ENCODE measurements at places on chromosomes 3 and 15.

DNA sequence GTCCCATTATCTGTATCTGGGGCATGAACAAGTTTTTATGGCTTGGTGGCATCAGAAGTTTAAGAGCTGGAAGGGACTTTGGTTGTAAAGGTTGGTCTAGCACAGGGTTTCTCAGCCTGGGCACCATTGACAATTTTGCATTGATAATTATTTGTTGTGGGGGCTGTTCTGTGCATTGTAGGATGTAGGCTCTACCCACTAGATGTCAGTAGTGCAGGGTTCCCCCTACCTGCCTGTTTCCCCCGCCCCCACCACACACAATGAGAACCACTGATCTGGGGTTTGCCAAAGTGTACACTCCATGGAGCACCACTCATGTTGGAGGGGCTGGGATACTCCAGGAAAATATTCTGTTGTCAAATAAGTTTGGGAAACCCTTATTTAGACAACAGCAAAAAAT, 42.7 kb downstream of the PLCL2 start:
- no peak for DNase-seq

DNA sequence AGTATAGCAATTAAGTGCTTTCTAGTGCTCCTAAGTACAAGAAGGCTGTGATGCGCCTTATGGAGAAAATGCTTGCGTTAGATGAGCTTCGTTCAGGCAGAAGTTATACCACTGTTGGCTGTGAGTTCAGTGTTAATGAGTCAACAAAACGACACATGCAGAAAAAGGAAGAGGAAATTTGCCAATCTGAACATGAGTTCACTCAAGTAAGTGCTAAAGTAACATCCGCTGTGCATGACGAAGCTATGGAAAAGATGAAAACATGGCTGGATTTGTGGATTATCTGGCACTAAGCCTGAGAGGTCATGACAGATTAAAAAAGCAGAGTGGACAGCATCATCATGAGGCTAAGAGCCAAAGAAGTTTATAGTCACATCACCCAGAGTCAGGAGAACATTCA, 36.9 kb downstream of the SH3BP5 start:
- DNase-seq = no peak

DNA sequence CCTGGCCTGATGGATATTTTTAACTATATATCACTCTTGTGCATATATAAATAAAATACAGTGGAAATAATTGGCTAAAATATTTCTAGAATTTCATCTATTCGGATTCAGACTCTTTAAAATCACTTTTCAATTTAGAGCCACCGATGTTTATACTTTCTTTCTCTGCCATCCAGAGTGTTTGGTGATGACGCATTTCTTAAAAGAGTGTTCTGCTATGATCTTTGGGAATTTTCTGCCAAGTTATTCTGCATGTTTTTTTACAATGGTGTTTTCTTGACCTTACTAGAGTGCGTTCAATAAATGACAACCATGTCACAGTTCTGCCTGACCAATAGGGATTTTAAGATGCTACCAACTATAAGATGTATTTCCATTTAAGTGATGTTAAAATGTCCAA, 30.2 kb downstream of the PPP2R3A start:
- no peak for DNase-seq

DNA sequence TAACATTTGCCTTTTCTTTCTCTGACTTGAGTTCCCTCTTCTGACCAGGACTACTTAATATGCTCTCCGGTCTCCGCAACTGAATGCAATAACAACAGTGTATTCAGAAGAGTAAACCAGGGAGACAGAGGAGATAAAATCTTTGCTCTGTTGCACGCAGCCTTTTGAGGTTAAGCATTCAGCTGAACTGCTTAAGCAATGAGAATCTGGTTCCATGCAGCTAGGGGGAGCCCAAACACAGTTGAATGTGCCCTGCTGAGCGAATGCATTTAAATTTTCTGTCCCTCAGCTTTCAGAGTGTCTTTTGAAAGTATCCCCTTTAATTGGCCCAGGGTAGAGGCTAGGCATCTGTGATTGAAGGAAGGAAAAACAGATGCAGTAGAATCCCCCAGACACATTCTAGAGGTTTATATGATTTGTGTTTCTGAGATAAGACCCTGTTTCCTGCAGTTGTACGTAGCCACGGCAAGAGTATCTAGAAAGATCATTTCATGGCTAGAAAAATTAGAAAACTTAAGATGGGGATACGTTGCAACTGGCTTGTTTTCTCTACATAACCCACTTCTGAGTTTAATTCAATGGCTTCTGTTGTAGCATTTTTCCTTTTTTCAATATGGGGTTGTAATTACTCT, 309.6 kb downstream of the TUSC7 start:
- DNase-seq = no peak

GRCh38 chr3:46276497-46277099, 34.3 kb downstream of the CCR3 start:
- no peak for DNase-seq

- DNase-seq = no peak
Measured at GRCh38 chr3:1082108-1082507, 10.7 kb upstream of the CNTN6 start.

DNA sequence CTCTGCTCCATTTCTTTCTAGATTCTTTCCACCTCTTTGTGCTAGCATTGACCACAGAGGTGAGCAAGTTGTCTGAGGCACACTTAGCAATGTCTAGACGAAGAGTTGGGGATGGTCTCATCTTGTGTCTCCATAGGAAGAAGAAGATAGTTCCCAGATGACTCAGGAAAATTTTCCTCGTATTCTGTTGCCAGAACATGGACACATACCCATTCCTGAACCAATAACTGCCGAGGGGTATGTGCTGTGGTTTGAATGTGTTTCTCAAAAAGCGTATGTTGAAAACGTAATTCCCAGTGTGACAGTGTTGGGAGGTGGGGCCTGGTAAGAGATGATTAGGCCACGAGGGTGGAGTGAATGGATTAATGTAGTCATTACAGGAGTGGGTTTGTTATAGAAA, 107.5 kb upstream of the GALNT15 start:
- DNase-seq = no peak

DNA sequence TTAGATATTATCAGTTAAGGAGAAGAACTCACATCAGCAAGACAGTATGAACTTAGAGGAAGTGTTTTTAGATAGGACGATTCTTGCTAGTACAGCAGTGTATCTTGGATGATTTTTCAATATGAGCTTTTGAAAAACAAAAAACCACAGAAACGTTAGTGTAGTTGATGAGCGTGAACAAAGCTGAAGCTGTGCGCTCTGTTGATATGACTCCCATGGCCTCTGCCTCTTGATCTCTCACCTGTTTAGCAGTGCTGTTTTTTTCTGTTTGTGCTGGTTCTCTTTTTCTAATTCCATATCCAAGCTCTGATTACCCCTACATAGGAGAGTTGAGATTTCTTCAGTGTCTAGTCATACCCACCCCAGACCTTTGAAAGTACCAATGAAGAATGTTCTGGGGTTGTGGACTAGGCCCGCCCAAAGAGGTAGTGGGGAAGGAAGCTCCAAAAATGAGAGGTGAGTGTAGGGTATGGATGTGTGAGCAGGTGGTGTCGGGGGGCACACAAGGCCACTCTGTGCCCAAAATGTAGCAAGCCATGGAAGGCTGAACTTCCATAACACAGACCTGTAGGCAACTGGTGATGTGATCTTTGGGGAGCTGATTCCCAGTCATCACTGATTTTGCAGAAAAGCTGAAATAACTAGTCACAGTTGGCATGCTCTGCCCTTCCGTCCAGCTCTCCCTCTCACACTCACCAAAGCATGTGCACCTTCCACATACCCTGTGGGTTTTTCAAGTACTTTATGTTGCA, 20.0 kb upstream of the CMTM7 start:
- no peak for DNase-seq
